Stimulated activated CD8-positive, alpha-beta memory T cell treated with anti-CD3 and anti-CD28 coated beads, Interleukin-7, amount 100 ng/mL, for 1 hour (primary cell): ENCODE measurements at places on chromosomes 1 and 21.
A peak's percentile ranks its signal among the peaks of the same experiment; 100 is the strongest.

DNA sequence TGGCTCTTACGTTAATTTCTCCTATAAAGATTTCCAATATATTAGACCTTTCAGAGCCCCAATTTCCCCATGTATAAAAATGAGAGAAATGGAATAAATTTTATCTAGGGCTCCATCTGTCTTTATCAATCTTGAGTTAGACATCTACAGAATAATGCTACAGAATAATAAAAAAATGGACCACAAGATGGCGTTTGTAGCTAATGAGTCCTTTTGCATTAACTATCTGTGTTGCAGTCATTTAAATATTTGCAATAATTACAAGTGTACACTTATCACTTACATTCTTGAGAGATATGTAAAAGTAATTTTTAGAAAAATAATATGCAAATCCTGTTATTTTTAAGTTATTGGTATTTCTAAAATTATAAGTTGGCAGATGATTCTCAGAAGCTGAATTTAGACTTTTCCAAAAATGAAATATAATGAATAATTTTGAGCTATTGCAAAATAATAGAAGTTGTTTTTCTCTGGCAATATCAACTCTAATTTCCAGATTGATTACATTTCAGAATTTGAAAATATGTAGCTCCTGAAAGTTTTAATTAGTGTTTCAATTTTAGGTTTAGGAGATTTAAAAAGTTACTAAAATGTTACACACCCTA is 87.7 kb downstream of the SNX7 start:
- no peak for DNase-seq

GRCh38 chr1:208497866-208498541 is 253.8 kb upstream of the PLXNA2 start:
- DNase-seq = no peak

DNA sequence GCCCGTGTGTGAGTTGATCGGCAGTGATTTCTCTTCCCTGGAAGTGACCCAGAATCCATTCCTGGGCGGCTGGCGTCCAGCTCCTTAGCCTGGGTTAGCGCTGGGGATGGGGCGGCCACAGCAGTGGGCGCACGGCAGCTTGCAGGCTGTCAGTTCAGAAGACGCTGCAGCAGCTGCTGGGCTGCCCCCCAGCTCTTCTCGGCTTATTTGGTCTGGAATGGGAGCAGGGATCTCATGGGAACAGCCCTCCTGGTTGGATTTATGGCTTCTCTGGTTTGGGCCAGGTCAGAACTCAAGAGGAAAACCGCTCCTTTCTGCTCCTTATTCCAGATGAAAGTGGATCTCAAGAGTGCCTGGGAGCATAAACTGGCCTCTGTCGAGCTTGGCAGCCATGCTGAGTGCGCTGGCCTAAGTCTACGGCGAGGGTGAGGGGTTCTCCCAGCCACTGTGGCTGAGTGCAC is 148.2 kb downstream of the PRDM16 start:
- no peak for DNase-seq

- no peak for DNase-seq
Measured at GRCh38 chr1:100955322-100955721, 59.4 kb downstream of the SLC30A7 start.

DNA sequence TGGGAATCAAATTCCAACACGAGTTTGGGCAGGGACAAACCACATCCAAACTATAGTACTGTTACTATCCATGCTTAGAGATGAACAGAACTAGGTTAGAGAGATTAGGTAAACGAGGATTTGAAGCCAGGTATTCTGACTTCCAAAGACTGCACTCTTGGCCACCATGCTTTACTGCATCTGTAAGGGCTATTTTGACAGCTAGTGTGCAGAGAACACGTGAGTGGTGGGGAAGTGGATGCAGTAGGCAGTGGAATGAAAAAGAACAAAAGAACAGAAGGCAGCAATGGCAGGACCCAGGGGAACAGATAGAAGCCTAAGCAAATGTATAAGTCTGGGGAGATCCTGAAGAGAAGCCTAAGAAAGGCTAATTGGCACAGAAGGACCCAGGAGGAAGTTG is 59.1 kb upstream of the GJA8 start:
- DNase-seq = no peak

DNA sequence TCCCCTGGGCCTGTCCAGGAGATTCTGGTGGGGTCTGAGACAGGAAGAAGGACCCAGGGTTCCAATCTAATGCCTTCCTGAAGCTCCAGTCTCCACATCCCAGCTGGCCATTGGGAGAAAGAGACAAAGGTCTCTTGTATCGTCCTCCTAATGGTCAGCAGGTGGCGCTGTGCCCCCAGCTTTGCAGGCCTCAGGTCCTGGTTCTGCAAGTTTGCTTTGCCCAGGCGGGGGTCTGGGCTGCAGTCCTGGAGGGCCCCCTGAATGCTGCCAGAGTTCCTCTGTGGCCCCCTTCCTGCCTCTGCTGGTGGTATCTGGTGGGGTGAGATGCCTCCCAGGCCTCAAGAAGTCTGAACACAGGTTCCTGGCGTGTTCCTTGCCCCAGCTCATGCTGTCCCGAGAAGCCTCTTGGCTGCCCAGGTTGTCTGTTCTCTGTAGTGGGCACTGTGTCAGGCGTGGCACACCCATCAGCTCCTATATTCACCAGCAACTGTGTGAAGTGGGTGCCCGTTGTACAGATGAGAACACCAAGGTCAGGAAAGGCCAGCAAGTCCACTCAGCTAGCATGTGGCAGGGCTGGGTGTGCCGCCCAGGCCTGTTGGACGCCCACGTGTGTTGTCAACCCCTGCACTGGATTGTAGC is 33.8 kb upstream of the CSF3R start:
- peak; percentile 2 for DNase-seq

- no peak for DNase-seq
Measured at GRCh38 chr1:25804964-25805862, 5.2 kb downstream of the SELENON start.

GRCh38 chr1:234536741-234537140 is 57.8 kb upstream of the TARBP1 start:
- no peak for DNase-seq

GRCh38 chr1:60088620-60089155 is 15.1 kb upstream of the C1orf87 start:
- DNase-seq = no peak

DNA sequence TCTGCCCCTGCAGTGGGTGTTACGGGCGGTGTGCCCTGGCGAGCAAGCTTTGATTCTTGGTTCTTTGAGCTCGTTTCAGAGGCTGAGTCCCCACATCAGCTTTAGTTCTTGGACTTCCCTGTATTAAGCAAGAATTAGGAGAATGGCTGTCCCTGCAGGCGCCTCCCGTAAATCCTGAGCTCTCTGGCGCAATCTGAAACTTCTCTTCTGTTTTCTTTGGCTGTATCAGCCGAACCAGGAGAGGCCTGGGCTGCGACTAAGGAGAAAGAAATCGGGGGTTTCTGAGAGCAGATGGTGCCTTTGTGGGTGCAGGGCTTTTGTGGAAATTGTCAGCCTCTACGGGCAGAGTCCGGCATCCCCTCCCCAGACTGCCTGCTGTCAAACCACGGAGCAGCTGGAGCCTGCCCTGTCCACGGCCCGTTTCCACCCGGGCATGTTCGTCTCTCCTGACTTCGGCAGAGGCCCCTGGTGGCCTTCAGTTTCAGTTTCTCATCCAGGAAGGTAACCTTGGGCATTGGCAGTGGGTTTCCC is 17.9 kb downstream of the CSTB start:
- DNase-seq = no peak

- DNase-seq = no peak
Measured at GRCh38 chr1:21886486-21887215, 50.5 kb downstream of the HSPG2 start.

DNA sequence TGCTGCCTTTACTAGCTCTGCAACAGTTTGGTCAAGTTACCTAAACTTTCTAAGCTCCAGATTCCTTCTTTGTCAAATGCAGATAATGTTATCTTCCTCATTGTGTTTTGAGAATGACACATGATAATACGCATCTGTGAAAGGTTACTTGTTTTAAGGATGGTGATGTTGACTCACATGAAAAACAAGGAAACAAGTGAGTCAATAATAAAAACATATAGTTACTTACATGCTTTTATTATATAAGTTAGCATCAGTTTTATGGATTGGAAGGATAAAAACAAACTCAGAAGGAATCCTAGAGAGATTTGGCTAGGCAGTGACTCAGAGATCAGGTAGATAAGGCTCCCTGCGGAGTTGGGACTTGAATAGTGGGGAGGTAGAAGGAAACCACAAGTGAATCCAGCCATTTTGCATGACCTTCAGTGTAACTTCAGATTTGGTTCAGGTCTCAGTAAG is 144.6 kb downstream of the LMO4 start:
- no peak for DNase-seq

GRCh38 chr21:23522751-23523150 is 2084.5 kb downstream of the MRPL39 start:
- DNase-seq = no peak

- no peak for DNase-seq
Measured at GRCh38 chr1:83998205-83998497, 781 bp downstream of the TTLL7 start.

DNA sequence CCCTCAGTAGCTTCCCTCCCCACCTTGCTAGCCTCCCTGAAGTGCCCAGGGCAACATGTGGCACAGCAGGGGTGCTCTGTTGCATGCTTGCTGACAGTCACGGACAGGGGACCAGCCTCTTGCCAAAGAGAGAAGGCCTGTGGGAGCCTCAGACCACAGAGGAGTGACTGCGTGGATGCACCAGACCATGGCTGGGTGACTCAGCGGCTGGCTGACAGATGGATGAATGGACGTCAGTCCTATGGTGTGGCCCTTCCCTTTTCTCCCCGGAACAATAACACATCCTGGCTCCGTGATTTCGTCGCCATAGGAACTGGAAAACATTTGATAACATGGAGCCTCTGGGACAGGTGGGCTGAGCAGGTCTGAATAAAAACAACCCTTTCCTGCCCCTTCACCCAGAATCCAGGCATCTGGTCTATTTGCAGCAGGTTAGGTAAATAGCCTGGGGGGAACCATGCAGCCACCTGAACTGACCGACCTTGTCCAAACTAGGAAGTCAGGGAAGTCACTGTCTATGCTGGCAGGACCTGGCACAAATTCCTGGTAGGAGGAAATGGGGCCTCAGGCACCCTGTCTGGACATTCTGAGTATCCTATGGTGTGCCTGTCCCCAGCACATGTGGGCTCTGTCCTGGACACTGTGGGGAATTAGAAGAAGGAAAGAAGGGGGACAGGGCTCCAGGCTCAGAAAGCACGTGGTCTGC is 53.3 kb downstream of the NENF start:
- DNase-seq = no peak

DNA sequence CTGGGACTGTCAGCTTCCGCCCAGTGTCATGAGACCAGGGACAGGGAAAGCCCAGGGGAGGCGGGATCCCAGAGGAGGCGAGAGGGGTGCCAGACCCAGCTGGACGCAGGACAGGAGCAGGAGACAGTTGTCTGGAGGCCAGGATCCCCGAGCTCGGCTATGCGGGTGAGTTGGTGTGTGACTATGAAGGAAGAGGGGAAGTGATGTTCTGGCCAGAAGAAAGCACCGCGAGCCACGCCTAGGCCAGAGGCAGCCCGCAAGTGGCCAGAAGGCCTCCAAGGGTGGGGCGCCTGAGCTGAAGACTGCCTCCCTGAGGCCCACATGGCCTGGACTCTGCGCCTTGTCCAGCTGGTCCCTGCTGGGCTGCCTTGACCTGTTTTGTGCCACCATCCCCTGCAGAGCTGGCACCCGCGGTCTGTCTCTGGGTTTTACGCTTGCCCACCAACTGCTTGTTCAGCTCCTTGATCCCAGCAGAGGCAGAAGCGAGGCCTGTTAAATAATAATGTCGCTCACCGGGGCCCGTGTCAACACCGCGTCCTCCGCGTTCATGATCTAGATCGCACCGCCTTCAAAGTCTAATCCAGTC is 85.2 kb upstream of the ACTL8 start:
- DNase-seq = no peak

GRCh38 chr21:22691658-22692057 is 1693.4 kb downstream of the NCAM2 start:
- DNase-seq = no peak

DNA sequence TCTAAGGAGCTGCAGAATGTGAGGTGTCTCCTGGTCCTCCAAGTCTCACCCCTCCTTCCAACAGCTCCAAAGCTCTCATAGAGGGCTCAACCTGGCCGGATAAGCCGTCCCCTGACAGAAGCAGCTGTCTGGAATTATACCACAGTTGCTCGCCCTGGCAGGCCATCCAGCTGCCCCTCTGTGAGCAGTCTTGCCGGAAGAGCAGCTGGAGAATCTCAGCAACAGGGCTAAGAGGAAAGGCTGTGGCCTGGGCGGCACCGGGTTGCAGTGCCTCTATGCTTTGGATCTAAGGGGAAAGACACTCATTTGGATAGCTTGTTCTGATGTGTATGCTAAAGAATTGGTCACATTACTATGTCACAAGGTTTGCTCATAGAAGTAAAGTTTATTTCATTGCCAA is 12.4 kb downstream of the TMCC2 start:
- no peak for DNase-seq

DNA sequence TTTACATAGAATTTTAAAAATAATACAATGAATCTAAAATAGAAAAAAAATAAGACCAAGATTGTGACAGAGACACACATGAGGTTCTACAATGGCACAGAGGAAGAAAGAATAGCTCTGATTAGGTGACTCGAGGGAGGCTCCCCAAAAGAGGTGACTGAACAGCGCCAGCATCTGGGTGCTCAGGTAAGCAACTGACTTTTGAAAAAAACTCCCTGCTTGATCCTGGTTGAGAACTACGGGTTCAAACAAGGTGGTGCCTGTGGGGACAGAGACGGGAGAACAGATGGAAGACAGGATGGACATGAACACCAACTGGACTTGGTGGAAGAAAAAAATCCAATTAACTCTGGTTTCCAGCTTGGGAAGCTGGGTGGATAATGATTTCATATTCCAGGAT is 22.5 kb downstream of the BATF3 start:
- no peak for DNase-seq

DNA sequence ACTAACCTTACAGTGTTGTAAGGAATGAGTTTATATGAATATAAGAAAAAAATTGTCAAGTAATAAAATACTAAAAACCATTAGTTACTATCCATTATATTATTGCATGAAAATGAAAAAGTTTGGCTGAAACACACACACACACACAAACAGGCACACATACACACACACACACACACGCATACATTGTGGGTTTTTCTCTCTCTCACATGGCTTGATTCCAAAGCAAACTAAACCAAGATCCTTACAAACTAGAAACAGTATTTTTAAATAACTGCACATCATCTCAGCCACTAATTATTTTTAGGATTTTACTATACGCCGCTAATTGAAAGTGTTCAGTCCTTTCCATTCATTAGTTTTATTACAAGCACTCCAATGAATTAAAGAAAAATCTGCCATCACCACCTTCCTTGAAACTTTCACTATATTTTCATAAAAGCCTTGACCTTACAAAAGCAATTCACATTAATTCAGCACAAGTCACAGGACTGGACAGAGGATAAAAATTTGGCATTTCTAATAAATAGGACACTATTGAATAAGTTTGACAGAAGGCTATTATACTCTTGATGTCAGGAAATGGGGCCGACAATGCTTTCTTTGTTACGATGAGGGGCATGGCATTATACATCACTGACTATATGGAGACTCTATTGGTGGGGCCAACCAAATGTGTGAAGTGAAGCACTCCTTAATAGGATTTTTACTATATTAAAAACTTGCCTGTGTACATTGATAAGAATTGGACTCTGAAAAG is 187.0 kb upstream of the ESRRG start:
- DNase-seq = no peak

- no peak for DNase-seq
Measured at GRCh38 chr1:195141294-195141693, 1466.9 kb downstream of the KCNT2 start.
